ENCODE measurements at places on chromosomes 11 and 22.

- no peak for DNase-seq
These were observed 310.2 kb downstream of the TBC1D22A start for GRCh38 chr22:47072642-47072967.

GRCh38 chr22:29958170-29958569 lies 75.2 kb downstream of the MTMR3 start:
- DNase-seq: no peak

DNA sequence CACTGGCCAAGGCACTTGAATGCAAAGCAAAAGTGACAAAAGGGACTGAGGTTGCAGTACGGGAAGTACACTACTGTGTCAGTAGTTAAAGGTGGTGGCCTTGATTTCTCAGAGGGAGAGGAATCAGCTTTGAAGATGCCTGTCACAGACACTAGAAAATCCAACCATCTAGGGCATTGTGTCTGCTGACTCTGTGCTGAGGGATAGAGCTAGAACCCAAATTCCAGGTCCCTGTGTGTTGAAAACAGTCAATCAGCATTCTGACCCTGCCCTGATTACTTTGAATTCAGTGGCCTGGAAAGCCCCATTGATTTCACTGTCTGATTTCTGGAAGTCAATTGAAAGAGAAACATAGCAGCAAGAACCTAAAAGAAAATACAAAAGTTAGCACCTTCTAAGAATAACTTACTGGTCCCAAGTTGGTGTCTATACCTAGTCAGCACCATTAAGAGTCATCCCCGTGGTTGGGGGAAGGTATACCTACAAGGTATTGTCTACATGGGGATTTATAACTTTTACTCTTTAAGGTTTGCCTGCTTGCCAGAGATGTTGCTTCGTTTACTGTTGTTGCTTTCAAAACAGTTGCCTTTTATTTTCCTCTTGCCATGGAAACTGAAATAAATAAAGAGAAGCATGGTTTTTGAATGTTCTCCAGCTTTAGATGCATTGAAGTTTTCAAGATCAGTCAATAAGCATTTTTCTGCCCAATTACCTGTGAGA lies 97.3 kb downstream of the PDHX start:
- no peak for DNase-seq

- DNase-seq: no peak
These were observed 19.9 kb upstream of the CTR9 start for GRCh38 chr11:10731064-10731680.
